NT2/D1 (cell line): ENCODE measurements at places on chromosomes 13 and 19.

DNA sequence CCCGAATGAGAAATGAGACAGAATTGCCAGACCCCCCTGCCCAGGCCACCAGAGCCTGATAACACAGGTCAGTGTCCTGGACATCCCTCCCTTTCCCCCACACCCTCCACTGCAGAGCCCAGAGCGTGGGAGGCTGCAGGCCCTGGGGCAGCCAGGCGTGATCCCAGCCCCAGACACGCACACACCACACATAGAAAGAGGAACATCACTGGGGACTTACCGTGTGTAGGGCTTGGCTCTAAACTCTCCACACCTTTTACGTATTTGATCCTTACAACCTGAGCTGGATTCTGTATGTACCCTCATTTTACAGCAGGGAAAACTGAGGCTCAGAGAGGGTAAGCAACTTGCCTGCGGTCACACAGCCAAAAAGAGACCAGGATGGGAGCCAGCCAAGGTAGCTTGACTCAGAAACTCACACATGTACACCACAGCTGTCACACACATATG, 334 bp upstream of the ANGPTL6 start:
- DNase-seq: no peak

GRCh38 chr13:106182404-106182803, 353.1 kb downstream of the EFNB2 start:
- no peak for DNase-seq

GRCh38 chr19:1567116-1567847, 843 bp downstream of the MEX3D start:
- no peak for DNase-seq

DNA sequence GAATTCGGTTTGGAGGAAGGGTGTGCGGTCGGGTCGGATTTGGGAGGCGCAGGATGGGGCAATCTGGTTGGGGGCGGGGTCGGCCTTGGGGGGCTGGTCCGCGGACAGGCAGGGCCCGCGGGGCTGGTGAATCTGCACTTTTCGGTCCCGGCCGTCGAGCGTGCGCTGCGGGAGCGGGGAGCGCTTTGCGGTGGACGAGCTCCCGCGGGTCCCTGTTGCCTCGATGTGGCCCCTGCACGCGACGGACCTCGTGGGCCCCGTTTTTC, 11.9 kb downstream of the PEAK3 start:
- no peak for DNase-seq

DNA sequence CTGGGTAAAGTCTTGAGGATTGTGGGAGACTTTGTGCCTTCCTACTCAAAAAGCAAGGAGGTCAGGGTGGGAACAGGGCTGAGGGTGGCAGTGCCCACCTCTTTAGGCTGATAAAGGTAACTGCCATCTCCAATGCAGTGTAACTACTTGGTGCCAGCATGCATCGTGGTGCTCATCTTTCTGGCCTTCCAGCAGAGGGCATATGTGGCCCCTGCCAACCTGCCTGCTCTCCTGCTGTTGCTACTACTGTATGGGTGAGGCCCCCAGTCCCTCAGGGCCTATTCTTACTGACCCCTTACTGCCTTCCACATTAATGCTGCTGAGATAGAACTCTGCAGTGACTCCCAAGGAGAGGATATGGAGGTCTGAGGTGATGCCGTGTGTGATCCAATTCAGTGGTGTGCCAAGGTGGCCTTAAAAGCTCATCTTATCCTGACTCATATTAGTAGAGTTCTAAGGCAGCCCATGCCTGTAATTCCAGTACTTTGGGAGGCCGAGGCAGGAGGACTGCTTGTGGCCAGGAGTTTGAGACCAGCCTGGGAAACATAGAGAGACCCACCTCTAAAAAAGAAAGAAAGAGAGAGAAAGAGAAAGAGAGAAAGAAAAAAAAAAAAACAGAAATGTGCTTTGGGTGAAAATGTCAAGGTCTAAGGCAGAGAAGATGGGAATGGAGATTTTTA, 9.7 kb upstream of the ARHGAP45 start:
- DNase-seq: no peak

- no peak for DNase-seq
Measured at GRCh38 chr19:15290166-15290565, 42.2 kb downstream of the BRD4 start.

- no peak for DNase-seq
Measured at GRCh38 chr13:108494991-108495645, 134.3 kb upstream of the MYO16 start.

DNA sequence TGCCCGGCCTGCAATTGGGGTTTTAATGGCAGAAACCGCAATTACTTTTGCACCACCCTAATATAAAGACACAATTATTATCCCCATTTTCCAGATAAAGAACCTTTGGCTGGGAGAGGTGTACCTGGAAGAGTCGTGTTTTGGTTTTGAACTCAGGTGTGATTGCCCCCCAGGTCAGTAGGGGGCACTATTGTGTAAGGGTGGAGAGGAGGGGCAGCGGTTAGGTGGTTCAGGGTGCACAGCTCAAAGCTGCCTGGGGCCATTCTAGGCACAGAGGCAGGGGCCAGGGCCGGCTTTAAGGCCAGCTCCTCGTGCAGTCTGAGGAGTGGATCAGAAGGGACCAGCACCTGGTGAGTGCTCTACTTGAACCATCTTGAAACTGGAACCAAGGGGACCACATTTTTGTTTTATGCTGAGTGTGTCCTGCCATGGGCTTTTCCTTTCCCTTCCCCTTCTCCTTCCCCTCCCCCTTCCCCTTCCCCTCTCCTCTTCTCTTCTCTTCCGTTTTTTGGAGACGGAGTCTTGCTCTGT, 5.8 kb upstream of the FCGRT start:
- DNase-seq: peak; percentile 66

DNA sequence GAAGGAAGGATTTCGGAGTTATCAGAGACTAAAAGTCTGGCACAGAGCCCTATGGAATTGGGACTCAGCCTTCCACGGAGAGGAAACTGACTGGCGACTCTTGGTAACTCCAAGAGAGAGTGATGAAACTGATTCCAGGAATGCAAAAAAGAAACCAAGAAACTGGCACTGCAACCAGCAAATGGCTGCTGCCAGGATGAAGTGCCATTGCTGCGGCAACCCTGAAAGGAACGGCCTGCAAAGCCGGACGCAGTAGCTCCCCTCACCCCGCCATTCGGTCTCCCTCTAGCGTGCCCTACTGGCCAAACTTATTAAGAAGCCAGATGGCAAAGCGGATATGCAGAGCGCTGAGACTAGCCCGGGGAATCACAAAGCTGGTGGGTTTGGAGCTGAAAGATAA, 236.0 kb downstream of the PCDH9 start:
- DNase-seq: peak; percentile 15

DNA sequence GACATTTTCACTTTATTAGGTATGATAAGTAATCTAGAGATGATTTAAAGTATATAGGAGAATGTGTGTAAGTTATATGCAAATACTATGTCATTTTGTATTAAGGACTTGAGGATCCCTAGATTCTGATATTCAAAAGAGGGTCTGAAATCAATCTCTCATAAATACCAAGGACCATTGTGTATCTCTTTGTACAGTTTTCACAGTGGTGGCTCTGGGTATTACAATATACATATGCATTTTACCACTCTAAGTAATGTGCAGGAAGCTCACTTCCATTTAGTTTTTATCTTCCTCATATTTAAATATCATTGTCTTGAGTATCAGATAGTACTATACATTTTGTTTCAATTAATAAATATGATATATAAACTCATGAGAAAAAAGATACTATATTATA, 862.6 kb upstream of the PCDH20 start:
- DNase-seq: no peak

- no peak for DNase-seq
Measured at GRCh38 chr13:89568746-89569145, 1778.7 kb upstream of the MIR17HG start.

- DNase-seq: no peak
Measured at GRCh38 chr19:6685482-6685881, 15.5 kb upstream of the TNFSF14 start.

- no peak for DNase-seq
Measured at GRCh38 chr19:29978080-29978479, 36.0 kb downstream of the URI1 start.

DNA sequence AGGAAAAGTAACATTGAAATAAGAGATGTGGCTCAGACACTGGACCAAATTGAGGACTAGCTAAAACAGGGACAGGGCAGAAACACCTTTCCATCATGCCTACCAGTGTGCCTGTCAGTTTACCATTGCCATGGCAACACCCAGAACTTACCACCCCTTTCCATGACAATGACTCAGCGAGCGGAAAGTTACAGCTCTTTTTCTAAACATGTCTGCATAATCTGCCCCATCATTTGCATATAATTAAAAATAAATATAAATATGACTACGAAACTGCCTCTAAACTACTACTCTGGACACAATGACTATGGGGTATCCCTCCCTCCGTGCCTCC, 96.0 kb downstream of the UBL3 start:
- DNase-seq: no peak

GRCh38 chr13:52026246-52026626, 1.7 kb downstream of the UTP14C start:
- no peak for DNase-seq

DNA sequence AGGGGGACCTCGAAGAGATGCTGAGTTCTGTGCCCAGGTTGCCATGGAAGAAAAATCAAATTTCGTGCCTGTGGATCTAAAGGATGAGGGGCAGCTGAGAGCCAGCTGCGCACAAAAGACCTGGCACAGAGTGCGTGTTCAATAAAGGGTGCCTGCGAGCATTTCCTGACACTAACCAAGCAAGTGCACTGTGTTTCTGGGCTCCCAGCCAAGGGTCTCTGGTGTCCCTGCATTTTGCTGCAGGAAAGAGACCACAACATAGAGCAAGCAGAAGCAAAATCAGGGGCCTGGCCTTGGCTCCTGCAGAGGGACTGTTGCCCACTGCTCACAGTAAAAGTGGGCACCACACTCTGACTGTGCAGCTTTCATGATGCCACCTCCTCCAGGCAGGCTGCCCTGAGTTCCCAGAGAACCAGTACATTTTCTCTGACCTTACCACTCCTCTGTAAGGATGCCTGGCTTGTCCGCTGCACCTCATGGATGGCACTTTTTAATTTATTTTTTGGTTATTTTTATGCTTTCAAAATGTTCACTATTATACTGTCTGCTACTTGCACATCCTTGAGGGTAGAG, 70.8 kb upstream of the GPR12 start:
- DNase-seq: no peak
